ENCODE measurements at places on chromosomes 16 and 17. TPM values are rescaled to one million over a fixed set of nuclear protein-coding genes. Genes with fewer than 3 reads are reported as not detected.

The TTYH2 gene
- 7.9 TPM for total RNA-seq

The KRT17 gene
- total RNA-seq, result not detected

The NFATC2IP gene
- total RNA-seq, result 32.9 TPM

The MLYCD gene
- 8.0 TPM for total RNA-seq

The RNPS1 gene
- total RNA-seq, result 220 TPM

The LRRC36 gene
- 0.11 TPM for total RNA-seq

The ASPHD1 gene
- 3.9 TPM for total RNA-seq

Measured in cardiac muscle cell (in vitro differentiated cells and primary cell).